ENCODE measurements at places on chromosomes 11 and 22.

GRCh38 chr11:34856251-34856650 lies 59.9 kb downstream of the APIP start:
- DNase-seq = no peak

GRCh38 chr11:68469122-68469521 lies 8.6 kb downstream of the PPP6R3 start:
- no peak for DNase-seq

DNA sequence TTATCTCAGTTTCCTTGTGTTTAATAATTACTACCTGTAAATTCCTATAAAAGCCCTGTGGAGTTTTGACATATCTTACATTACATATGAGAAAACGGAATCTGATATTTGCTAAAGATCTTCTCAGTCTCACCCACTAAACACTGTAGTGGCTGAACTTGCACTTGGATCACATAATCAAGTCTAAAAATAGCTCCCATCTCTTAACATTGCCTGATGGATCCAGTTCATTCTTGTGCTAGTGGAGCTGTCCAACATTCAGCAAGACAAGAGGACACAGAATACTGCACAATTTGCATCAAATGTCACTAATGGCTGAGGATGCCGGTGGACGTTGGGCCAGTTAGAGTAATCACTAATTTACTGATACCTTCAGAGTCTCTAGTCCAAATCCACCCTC lies 569.9 kb upstream of the ANO5 start:
- no peak for DNase-seq

DNA sequence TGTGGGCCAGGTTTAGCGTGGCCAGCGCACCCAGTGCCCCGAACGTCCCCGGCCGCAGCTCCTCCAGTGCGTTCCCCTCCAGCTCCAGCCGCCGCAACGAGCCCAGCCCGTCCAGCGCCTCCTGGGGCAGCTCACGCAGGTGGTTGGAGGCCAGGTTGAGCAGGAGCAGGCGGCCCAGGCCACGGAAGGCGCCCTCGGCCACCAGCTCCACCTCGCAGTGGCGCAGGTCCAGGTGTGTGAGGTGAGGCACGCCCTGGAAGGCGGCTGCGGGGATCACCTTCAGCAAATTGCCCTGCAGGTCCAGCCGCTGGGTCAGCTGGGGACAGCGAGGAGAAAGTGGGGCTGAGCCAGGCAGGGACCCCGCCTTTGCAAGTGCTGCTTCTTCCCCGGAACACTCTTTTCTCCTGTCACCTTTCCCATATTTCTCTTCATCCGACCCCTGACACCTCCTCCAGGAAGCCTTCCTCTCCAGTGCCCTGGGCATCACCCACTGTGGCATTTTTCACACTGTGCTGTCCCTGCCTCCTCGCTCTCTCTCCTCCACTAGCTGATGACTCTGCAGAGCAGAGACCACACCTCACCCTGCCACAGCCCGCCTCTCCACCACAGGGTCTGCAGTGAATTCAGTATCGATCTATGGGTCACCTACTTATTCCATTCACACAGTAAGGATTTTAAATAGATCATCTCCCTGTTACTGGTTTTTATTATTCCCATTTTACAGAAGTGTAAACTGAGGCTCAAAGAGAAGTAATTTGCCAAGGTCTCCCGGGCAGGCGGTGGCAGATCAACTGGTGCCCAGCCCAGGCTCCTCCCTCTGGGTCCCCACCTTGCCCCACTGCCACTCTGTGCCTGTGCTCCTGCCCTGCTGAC lies 1.9 kb downstream of the CHADL start:
- no peak for DNase-seq

GRCh38 chr11:67264877-67265632 lies 1.2 kb upstream of the GRK2 start:
- no peak for DNase-seq

GRCh38 chr11:120091701-120092100 lies 46.2 kb downstream of the TRIM29 start:
- DNase-seq = no peak

- no peak for DNase-seq
These were observed 772.0 kb upstream of the CCDC179 start for GRCh38 chr11:23632293-23632692.

DNA sequence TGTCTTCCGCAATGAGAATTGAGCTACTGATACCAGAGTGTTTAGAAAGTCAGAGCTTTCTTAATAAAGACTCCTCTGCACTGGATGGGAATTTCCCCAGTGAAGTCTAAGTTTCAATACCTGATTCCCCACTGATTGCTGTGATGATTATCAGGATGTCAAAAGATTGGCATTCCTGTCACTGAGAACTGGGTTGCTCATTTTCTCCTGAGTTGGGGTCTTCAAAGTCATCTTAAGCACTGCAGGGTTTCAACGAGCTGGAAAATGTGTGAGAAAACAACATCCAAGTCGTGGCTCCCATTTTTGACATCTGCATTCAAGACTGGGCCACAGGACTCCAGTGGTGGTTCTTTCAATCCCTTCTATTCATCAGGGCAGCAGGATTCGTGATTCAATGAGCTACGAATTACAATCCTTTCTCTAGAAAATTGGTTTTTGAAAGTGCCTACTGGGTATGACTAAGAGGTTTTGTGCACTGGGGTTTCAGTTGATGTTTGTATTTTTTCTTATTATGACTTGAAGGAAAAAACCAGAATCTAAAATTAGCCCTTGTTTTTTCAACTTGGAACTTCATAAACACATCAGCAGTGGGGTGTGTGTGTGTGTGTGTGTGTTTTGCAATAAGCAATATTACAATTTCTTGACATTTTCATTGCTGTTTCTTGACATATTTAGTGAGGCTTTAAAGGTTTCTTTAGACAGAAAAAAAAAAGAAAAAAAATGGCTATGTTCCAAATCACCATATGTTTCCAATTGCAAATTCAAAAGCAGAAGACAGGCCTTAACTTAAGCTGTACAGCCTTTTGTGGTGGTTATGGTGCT lies 233.0 kb downstream of the FAM76B start:
- DNase-seq = no peak

DNA sequence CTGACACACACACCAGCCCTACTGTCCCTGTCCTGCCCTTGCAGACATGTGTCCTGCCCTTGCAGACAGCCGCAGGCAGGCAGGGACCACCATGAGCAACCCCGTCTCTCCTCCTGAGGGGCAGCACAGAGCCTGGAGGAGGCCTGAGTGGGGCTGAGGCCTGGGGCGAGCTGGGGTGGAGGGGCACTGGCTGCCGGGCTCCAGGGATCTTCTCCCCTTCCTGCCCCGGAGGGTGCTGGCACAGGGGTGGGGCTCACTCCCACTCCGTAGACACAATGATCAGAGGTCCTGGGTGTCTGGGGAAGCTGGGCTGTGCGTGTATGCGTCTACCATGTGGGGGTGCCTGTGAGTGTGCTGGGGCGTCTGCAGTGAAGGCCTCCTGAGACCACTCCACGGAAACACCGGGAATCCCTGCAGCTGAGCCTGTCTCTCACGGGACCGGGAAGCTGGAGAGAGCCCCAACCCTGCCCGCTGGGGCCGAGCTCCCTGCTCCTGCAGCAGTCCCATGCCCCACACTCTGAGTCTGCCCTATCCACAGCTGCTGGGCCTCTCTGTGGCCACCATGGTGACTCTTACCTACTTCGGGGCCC lies 588 bp downstream of the TSPAN32 start:
- no peak for DNase-seq

DNA sequence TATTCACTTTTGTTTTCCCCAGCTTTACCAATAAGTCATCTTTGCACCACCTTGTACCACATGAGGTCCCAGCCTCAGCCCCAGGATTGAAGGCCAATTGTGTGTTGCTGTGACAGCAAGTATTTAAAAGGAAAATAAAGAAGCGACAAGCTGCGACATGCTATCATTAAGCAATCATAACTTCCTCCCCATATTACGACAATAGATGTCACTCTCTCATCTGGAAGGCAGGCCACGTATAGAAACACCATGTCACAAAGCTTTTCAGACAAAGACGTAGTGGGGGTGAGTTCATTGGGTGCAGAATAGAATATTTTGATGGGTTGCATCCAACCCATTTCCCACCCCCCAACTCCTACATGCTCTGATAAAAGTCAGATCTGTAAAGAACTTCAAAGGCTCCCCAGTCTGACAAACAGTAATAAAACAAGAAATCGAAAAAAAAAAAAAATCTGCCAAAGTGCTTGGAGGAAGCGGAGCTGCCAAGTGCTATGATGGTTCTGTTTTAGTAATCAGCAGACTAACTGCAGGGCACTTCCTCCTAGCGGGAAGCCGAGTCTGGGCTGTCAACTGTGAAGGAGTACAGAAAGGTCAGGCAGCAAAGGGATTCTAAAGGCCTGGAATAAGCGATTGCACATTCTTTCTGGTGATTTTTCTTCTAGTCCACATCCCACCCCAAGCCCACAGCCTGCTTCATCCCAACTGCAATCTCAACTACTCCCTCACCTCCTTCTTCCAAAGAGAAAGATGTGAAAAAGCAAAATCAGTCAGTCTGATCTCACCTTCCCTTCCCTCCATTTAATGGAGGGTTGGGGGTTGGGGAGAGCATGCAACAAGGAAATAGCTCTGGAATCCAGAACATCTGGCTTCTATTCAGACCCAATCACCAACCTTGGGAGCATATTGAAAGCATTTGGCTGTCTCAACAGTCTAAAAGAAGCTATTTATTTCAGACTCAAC lies 131.4 kb upstream of the UBASH3B start:
- no peak for DNase-seq

DNA sequence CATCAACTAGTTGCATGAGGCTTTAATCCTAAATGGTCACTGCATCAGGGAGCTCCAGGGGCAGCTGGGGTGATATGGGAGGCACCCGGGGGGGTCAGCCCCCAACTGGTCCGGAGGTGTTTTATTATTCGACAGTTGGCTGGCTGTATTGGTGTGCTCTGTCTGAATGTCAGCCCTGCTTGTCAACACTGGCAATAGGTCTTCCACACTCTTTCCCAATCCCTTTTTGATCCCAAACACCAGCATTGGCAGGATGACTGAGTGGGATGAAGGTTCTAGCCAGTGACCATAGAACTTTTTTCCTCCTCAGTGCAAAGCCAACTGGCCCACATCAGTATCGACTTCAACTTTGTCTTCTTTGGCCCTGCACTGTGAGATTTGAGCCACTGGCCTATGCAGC lies 8.9 kb upstream of the LDLRAD3 start:
- DNase-seq = no peak

DNA sequence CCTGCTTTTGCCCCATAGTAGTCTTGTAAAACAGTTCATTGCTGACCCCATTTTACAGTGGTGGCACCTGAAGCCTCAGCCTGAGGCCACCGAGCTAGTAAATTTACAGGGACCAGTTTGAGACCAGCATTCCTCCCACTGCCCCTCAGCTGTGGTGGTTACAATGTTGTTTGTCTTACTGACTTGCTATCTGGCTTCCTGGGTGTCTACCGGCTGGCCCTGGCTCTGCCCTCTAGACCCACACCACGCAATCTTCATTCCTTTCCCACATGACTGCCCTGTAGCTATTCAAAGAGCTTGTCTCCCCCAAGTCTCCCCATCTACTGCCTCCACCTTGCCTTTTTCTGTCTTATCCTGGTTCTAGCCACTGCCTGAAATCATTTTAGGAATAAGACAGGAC lies 20.8 kb downstream of the PIK3IP1 start:
- no peak for DNase-seq

DNA sequence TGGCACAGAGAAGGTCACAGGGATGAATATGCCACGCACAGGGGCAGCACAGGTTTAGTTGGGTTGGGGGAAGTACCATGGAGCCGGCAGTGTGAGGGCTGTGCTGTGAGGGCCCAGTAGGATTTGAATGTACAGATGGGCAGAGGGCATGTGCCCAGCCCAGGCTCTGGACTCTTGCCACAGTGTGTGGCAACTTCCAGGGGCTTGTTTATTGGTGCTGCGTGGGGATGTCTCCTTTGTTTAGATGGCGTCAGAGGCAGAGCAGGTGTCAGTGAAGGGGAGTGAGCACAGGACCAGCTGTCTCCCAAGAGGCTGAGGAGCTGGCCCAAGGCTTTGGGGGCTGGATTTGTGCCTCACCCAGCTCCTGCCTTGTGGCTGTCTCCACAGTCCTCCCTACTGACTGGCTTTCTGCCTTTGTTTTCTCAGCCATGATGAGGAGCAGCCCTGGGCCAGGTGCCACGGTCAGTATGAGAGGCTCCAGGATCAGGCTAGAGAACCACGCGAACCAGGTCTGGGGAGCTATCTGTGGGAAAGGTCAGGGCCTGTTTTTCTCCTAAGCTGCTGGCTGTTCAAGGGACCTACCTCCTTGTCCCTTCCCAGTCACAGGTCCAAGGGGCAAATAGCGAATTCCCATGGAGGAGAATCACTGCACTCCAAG lies 21.9 kb downstream of the SUN2 start:
- DNase-seq = no peak

DNA sequence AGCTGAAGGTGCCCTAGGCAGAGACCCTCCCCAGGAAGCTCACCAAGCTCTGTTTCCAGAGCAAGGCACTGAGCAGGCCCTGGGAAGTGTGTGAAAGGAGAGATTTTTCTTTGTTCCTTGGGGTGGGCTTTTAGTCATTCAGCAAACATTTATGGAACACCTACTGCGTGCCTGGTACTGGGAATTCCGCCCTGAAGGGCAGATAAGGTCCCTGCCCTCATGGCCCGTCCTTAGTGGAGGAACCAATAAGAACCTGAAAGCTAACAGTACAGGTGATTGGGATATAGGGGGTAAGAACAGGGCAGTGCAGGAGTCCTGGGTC lies 3.9 kb downstream of the TMEM134 start:
- no peak for DNase-seq

- DNase-seq = no peak
These were observed 69.5 kb downstream of the SLC1A2 start for GRCh38 chr11:35349897-35350296.

- DNase-seq = no peak
These were observed 93.8 kb upstream of the ARHGAP42 start for GRCh38 chr11:100593291-100593690.

DNA sequence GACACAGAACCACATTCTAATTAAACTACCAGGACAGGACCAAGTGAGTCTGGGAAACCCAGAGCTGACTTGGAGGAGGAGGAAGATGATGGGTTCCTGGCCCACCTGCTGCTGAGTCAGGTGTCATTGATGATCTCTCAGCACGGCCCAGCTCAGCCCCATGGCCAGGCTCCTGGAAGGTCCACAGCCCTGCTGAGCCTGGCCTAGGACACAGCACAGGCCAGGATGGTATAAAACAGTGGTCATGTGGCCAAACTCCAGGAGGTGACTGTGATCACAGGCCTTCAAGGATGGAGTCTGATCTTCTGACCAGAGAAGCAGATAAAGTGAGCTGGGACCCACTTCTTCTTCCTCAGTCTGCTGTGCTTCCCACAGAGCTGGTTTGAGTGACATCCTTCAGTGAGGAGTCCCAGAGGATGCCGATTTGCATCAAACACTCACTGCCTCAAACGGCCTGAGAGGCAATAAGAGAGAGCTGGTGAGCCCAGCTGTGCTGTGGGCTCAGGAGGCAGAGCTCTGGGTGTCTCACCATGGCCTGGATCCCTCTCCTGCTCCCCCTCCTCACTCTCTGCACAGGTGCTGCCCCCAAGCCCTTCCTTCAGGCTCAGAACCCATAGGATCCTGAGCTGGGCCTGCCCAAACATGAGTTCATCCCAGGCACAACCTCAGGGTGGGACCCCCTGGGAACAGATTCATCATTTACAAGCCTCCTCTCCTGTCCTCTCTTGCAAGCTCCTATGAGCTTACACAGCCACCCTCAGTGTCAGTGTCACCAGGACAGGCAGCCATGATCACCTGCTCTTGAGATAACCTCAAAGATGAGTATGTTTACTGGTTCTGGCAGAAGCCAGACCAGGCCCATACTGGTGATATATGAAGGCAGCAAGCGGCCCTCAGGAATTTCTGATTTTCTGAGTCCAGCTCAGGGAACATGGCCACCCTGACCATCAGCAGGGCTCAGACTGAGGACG lies 37.7 kb upstream of the IGLL5 start:
- no peak for DNase-seq

- DNase-seq = no peak
These were observed 85.9 kb downstream of the MICAL2 start for GRCh38 chr11:12196308-12196707.

- no peak for DNase-seq
These were observed 197.2 kb upstream of the PITPNB start for GRCh38 chr22:28116219-28116673.

Data from lung microvascular endothelial cell (primary cell).